CD4-positive, alpha-beta T cell treated with Interleukin-6 for 4 hours (primary cell): ENCODE measurements at places on chromosomes 7 and 10.
A peak's percentile ranks its signal among the peaks of the same experiment; 100 is the strongest.

DNA sequence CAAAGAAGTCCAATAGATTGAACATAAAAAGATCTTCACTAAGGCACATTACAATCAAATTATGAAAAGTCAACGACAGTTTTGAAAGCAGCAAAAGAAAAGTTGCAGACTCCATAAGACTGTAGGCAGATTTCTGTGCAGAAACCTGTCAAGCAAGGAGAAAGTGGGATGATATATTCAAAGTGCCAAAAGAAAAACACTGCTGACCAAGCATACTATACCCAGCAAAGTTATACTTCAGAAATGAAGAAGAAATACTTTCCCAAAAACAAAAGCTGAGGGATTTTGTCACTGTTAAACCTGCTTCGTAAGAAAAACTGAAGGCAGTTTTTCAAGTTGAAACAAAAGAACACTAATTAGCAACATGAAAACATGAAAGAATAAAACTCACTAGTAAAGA is 145.5 kb downstream of the ZEB1 start:
- no peak for DNase-seq

- DNase-seq, result no peak
These were observed 81.5 kb downstream of the ITIH5 start for GRCh38 chr10:7585228-7585627.

- DNase-seq, result peak; percentile 53
These were observed 2.2 kb upstream of the IGFBP3 start for GRCh38 chr7:45923290-45923689.

DNA sequence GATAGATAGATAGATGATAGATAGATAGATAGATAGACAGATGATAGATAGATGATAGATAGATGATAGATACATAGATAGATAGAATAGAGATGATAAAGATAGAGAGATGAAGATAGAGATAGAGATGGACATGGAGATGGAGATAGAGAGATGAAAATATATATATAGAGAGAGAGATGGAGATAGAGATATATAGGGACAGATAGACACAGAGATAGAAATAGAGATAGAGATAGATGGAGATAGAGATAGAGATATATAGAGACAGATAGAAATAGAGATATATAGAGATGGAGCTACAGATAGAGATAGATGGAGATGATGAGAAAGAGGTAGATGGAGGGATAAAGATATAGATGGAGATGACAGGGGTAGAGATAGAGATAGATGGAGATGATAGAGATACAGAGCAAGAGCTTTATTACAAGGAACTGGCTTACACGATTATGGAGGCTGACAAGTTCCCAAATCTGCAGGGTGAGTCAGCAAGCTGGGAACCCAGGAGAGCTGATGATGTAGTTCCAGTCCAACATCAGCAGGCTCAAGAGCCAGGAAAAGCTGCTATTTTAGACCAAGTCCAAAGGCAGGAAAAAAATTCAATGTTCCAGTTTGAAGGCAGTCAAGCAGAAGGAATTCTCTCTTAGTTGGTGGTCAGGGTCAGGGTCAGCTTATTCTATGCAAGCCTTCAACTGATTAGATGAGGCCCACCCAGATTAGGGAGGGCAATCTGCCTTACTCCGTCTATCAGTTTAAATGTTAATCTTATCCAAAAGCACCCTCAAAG is 37.1 kb downstream of the CAV1 start:
- no peak for DNase-seq

DNA sequence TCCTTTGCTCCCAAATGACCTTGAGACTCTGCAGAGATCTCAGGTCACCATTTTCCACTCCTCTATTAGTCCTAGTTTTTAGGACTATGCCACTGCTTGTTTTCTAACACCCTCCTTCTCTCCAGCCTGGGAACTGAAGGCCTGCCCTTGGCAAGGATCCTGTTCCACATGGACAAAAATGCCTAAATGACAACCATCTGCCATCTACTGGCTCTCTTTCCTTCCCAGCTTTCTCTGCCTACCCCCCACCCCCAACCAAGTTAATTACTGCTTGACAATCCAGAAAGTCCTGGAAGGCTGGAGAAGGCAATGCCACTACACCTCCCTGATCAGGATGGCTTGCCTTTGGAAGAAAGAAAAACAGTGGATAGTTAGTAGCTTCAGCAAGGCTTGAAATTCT is 44.8 kb upstream of the SP8 start:
- DNase-seq, result no peak

- no peak for DNase-seq
These were observed 281.1 kb downstream of the ELFN1 start for GRCh38 chr7:1951159-1951536.

DNA sequence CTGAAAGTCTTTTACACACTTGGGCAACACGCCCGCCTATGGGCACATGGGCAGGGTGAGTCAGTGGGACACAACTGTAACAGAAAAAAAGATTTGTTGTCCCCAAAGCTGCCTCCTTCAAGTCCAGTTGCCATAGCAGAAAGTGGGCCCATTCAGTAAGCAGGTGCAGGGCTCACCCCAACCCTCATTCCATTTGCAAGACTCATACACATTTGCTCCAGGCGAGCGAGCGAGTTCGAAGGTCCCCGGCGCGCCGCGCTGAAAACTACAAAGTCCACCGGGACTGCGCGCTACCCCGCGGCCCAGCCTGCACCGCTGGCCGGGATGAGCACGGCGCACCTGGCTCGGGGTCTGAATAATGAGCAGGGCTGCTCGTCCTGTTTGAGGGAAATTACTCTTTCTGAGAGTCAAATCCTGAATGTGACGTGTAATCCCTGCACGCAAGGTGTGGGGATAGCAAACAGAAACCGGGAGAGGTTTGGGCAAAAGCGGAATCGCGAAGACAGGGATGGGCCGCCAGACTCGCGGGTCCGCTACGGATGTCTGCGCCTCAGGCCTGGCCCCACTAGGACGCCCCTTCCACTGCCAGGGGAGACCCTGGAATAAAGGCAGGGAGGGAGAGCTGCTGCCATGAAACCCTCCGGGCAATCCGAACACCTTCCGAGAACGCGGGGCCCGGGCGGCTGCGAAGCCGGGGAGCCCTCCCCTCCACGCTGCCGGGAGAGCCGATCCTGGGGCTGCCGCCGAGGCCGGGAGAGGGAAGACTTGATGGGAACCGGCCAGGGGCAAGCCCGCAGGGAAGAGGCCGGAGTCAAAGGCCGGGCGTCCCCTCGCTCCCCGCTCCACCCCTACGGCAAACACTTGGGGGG is 982 bp downstream of the COBL start:
- DNase-seq, result no peak

GRCh38 chr10:52517012-52517411 is 202.9 kb downstream of the DKK1 start:
- no peak for DNase-seq

DNA sequence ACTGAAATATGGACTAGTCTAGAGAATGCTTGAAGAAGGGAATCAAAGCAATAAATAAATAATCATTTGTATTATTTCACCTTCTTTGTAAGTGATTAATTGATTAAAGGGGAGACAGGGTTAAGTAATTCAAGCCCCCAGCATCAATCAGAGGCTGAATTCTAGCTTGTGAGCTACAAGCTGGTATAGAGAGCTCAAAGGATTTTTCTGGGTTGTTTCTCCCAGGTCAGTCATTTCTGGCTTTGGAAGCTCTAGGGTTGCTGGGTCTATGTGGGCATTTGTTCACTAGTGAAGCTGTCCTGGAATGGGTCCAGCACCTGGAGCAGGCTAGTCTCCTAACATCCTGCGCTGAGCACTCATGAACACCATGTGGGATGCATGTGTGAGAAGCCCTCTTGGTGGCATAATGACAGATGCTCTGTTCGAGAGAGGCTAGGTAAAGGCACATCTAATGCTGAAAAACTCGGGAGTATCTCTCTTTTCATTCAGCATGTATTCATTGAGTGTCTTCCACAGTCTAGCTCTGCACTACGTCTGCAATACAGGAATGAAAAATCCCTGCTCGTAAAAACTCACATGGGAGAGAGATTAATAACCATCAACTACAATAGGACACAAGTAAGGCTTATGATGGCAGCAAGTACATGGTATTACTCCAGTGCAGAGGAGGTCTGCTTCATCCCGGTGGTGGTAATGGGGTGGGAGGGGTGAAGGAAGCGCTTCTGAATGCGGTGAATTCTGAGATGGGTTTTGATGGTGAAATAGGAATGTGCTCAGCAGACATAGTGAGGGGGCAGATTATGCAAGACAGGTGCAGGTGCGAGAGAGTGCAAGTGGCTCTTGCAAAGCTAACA is 68.0 kb upstream of the NRP1 start:
- DNase-seq, result no peak

DNA sequence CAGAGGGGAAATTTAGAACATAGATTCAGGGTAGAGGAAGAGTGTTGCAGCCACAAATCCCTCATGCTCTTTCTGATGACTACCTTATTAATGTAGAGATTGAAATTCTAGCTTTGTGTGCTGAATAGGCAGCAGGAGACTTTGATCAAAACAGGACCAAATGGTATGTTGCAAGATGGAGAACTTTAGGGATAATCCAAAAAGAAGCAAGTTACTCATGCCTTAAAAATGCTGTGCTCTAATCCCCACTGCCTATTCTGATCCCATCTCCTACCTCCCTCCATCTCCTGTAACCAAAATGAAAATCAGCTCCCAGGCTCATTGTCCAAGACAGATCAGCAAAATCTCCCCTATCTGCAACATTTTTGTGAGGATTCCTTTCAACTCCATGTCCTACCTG is 31.3 kb downstream of the CH25H start:
- DNase-seq, result no peak

DNA sequence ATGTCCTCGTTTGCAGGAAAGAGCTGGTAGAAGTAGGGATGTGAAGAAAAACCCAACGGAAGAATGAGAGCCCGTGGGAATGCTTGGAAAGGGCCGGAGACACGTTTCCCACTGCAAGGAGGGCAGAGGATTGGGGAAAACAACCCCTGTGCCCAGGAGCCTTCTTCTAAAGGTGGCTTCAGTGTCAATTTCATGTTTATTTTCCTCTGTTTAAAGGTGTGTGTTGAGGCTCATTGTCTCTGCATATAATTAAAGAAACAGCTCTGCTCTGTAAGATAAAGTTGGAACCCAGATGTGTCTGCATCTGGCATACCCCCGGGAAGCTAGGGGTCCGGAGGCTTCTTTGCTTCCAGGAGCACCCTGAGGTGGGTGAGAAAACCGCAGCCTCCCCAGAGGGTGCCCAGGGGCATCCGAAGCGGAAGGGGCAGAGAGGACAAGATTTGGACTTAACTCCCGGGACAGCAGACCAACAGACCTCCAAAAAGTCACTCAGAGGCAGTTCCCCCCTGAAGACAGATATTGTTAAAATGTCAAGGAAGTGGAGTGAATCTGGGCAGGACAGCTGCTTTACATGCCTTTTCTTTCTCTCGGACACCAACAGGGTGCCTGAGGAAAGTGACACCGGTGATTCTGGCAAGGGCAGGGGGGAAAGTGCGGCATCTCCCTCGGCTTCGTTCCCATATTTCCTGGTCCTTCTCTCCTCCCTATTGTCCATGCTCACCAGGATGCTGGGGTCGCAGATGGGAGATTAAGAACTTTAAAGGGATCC is 8.6 kb upstream of the GATA3 start:
- DNase-seq, result no peak

DNA sequence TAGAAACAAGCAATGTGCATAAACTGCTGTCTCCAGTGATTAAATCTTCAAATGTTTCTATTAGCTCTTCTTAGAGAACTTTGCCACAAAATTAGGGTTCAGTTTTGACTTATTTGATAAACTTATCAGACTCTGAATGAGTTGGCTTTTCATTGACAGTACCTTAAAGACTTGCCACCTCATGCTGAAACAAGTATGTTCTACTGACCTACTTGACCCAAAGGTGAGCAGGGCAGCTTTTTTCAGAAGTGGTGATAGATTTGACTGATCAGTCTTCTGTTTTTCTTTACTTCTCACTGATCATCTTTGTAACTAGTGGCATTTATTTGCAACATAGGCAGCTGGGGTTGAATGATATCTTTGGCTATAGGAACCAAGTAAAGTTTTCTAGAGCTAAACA is 7.8 kb downstream of the ZNF277 start:
- DNase-seq, result no peak

DNA sequence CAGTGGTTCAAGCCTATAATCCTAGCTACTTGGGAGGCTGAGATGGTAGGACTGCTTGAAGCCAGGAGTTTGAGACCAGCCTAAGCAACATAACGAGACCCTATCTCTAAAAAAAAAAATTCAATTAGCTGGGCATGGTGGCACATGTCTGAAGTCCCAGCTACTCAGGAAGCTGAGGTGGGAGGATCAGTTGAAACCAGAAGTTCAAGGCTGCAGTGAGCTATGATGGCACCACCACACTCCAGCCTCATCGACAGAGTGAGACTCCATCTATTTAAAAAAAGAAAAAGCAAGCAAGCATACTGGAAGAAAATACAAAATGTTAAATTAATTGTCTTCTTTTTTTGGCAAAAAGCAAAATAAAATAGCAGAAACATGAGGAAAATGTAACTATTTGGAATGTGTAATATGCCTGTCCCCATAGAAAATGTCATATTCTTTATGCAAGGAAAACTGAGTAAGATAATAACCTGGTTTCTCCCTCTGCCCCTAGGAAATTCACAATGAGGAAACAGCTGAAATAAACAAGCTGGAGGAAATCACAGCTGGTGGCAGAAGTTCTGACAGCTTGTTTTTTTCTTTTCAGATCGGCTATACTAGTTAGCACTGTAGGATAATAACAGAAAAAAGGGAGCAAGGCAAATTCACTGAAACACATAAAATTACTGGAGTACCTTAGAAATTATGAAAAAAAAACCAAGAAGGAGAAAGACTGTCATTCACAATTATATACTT is 48.5 kb downstream of the HERPUD2 start:
- peak; percentile 8 for DNase-seq

DNA sequence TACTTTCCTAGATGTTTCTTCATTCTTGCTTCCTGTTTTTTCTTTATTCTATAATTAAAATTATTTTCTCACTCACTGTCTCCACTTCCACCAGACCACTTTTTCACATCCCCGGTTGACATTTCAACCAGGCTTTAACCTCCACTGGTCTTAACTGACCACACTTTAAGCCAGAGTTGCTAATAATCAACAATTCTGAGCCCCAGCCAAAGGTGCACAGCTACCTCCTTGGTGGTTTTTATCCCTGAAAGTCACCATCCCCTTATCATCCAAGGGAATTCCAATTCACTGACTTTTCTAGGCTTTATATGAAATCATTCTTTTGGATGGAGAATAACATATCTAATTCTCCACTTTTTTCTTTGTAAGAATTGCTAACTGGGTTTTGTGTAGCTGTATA is 138.9 kb downstream of the FRMD4A start:
- no peak for DNase-seq

GRCh38 chr7:2934984-2935740 is 91.1 kb upstream of the GNA12 start:
- no peak for DNase-seq

- DNase-seq, result no peak
These were observed 106.3 kb downstream of the HERPUD2 start for GRCh38 chr7:35588647-35589046.

DNA sequence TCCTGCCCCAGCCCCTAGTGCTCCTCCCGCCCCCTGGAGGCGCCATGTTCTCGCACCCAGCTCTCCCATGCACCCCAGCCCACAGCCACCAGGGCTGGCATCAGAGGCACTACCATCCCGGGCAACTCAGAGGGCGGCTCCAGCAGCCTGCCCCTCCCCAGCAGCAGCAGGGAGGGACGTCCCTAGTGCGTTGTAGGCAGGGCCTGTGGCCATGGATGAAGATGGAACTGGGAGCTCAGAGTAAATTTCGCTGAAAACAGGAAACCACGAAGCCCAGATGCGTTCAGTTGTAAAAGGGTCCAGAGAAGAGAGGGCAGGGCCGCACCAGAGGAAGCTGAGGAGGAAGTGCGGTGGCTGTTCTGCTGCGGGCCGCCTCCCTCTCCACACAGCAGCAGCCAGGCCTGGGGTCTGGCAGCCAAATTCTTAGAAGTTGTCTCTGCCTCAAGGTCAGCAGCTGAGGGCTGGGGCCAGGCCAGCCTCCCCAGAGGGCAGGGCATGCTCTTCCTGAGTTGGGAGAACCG is 24.6 kb downstream of the VSIR start:
- DNase-seq, result peak; percentile 82
